ENCODE measurements at places on chromosomes 6 and 20. TPM values are rescaled to one million over a fixed set of nuclear protein-coding genes. Genes with fewer than 3 reads are reported as not detected.

DNA sequence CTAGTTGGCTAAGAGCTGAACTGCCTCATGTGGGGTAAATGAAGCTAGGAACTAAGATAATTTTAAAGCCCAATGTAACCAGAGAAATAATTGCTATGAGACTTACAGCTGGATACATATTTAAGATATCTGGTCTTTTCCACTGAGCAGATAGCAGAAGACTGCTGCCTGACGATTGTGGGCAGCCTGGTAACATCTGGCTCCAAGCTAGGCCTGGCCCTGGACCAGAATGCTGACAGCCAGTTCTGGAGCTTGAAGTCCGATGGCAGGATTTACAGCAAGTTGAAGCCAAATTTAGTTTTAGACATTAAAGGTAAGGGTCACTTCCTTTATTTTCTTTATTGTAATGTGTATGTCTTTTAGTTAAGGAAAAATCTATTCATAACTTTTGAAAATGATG lies 65.7 kb downstream of the RTN4IP1 start:
- no peak for DNase-seq

DNA sequence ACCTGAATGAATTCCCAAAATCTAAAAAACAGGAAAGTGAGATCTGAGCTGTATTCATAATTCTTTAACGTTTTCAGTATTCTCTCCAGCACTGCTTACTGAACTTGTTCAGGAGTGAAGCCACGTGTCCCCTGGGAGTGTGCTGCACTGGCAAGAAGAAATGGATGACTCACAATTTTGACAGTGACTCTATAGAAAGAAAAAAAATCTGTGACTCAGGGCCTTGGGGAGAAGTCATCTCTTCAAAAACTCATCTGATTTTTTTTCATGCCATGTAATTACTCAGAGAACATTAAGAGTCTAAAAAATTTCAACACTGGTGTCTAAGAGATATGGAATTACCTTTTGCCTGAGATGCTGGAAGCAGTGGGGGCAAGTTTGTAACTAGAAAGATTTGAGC lies 39.7 kb downstream of the ANKEF1 start:
- DNase-seq, result no peak

DNA sequence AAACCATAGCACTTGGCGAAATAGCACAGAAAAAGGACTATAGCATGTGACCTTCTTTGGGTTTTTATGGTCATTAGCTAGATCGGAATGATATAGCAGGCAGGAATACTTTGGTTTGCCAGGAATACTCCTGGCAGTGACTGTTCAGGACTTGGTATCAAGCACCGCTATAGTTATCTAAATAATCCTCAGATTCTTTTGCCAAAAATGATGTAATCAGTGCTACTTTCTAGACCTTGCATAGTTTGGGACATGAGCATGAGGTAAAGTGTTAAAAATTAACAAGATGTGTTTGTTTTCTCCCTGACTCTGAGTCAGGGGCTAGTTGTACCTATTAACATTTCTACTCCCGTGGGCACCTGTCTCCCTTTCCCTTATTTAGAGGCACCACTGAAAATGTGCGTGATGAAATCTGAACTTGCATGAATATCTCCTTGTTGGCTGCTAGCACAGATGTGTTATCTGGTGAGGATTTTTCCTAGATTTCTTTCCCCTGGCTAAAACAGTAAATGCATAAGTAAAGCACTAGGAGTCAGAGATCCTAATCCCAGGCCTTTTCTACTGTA lies 511.0 kb downstream of the CDKAL1 start:
- no peak for DNase-seq

Gene ACTL10
- total RNA-seq, result 0.46 TPM

Gene HTR1B
- total RNA-seq, result 0.11 TPM

- DNase-seq, result no peak
Observed at GRCh38 chr20:53786445-53787267, 193.0 kb upstream of the ZNF217 start.

Gene GPR63
- 1.8 TPM for total RNA-seq

- no peak for DNase-seq
Observed at GRCh38 chr6:25889877-25890853, 16.1 kb upstream of the SLC17A3 start.

GRCh38 chr20:38433304-38433972 lies 1.7 kb downstream of the SNHG17 start:
- no peak for DNase-seq

GRCh38 chr6:107819964-107820337 lies 4.2 kb downstream of the SCML4 start:
- no peak for DNase-seq

DNA sequence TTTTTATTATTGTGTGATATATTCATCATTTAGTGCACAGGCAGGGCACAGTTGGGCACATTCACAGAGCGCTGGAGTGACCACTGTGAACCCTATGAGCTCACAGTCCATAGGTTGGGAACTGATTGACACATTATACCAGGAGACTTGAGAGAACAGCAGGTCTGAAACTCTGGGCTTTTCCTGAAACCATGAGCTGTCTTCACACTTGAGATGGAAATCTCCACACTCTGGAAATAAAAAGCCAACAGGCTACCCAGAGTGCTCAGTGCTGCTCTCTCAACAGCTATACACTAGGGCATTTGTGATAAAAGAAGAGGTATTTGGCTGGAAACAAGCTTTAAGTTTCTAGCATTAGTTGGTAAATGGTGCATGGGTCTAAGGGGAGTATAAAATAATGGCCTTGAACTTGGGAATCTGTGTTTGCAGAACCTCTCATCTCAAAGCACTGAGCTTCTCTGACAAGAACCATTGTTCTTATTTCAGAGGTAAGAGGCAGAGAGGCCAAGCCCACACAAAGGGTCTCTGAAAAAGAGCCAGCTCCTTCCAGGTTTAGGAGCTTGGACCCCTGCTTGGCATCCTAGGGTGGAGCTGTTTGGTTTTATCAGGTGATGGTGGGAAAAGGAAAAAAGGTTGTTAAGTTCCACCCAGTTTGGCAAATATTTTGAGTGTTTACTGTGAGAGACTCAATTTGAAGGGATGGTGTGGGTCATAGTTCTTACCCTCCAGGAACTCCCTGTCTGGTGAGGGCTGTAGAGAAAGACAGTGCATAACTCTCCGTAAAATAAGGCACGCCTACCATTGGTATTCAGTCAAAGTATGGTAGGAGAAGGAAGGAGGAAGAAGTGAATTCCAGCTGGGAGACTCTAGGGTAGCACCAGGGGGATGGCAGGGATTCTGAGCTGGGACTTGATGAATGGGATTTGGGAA lies 14.5 kb downstream of the CHMP4B start:
- no peak for DNase-seq

GRCh38 chr6:52362443-52363227 lies 684 bp downstream of the PAQR8 start:
- DNase-seq, result no peak

DNA sequence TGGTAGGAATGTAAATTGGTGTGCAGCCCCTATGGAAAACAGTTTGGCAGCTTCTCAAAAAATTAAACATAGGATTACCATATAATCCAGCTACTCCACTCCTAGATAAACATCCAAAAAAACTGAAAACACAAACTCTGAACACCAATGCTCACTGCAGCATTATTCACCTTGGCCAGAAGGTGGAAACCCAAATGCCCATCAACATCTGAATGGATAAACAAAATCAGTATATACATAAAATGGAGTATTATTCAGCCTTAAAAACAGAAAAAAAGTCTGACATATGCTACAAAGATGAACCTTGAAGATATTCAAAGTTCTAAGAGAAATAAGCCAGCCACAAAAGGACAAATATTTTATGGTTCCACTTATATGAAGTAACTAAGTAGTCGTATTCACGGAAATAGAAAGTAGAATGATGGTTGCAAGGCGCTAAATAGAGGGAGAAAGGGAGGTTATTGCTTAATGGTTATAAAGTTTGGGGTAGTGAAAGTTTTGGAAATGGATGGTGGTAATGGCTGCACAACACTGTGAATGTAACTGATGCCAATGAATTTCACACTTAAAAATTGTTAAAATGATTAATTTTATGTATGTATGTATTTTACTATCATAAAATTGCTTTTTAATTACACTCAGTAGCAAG lies 4.0 kb downstream of the PHF10 start:
- DNase-seq, result no peak

DNA sequence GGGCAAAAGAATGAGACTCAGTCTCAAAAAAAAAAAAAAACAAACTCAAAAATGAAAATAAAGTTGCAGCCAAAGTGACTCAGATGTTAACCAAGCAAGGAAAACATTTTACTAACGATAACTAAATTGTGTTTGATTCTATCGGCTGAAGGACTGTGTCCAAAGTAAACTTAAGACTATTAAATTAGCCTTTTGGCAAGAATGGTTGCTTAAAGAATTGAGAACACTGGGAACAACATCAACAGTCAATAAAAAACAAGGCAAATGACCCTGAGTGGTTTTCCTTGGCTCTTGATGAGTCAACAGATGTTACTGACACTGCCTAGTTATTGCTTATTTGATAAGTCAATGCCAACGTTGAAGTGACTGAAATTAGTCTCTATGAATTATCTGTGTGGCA lies 36.7 kb downstream of the POU3F2 start:
- no peak for DNase-seq

GRCh38 chr20:35311409-35311808 lies 19.2 kb upstream of the FAM83C start:
- DNase-seq, result no peak

DNA sequence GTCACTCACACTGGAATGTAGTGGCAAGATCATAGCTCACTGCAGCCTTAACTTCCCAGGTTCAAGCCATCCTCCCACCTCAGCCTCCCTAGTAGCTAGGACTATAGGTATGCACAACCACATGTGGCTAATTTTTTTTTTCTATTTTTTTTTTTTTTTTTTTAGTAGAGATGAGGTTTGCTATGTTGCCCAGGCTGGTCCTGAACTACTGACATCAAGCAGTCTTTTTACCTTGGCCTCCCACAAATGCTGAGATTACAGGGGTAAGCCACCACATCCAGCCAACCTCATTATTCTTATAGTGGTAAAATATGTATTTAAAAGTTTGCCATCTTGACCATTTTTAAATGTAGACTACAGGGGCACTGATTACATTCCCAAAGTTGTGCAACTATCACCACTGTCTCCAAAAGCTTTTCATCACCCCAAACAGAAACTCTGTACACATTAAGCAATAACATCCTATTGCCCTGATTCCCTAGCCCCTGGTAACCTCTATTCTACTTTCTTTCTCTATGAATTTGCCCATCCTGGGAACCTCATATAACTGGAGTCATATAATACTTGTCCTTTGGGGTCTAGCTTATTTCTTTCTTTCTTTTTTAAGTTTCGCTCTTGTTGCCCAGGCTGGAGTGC lies 268.0 kb upstream of the JARID2 start:
- DNase-seq, result no peak

GRCh38 chr6:3750317-3751076 lies 1.0 kb downstream of the PXDC1 start:
- DNase-seq, result peak; percentile 91

DNA sequence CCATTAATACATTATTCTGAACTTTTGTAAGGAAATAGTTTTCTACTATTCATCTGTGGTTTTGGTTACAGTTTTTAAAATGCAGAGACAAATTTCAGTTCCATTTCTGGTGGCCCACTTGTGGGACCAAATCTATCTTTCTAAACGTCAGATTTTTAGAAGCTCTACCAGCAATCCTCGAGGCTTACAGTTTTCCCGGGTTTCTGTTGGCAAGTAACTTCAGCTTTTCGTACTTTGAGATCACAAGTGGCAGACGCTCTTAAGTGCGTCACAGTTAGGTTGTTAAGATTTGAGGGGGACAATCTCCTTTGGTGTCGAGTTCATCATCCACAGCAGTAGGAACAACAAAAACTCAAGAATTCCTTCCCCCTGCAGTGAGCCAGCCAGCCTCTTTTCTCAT lies 60.0 kb downstream of the JARID2 start:
- no peak for DNase-seq

DNA sequence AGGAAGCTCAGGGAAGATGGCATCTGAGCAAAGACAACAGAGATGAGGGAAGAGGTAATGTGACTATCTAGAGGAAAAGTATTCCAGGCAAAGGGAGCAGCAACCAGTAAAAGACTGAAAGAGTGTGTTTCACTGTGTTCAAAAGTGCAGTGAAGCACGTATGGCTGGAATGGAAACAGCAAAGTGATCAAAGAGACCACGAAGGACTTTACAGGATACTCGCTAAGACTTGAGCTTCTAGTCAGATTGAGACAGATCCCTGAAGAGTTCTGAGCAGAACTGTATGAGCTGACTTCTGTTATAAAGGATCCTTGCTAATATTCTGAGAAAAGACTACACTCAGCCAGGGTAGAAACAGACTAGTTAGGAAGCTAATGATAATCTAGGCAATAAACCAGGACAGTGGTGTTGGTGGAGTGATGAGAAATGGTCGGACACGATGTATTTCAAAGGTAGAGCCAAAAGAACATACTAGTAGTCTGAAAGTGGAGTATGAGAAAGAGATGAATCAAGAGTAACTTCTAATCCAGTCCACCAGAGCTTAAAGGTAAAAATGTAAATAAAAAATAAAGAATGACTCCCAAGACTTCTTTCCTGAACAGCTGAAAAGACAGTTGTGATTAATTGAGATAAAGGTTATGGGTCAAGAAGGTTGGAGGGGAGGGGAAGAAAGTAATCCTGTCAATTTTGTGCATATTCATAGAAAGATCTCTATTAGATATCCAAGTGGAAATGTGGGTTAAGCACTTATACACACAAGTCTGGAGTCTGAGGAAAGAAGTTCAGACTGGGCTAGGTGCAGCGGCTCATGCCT lies 14.2 kb downstream of the SEC63 start:
- DNase-seq, result no peak

Gene STX11
- total RNA-seq, result 8.8 TPM

Gene CCM2L
- total RNA-seq, result 7.0 TPM

Measured in cardiac septum (tissue), 1 donor.